Activated CD8-positive, alpha-beta memory T cell treated with anti-CD3 and anti-CD28 coated beads, Interleukin-2, amount 10 ng/mL, durations not matched to agents 7 days and 5 days (primary cell): ENCODE measurements at places on chromosomes 16 and 17. TPM values are rescaled to one million over a fixed set of nuclear protein-coding genes. Genes with fewer than 3 reads are reported as not detected.

GSDMA gene
- total RNA-seq = not detected

KRT28 gene
- not detected for total RNA-seq

GRCh38 chr17:33779234-33779591, 475.9 kb upstream of the CCL2 start:
- DNase-seq = peak; percentile 43

DNA sequence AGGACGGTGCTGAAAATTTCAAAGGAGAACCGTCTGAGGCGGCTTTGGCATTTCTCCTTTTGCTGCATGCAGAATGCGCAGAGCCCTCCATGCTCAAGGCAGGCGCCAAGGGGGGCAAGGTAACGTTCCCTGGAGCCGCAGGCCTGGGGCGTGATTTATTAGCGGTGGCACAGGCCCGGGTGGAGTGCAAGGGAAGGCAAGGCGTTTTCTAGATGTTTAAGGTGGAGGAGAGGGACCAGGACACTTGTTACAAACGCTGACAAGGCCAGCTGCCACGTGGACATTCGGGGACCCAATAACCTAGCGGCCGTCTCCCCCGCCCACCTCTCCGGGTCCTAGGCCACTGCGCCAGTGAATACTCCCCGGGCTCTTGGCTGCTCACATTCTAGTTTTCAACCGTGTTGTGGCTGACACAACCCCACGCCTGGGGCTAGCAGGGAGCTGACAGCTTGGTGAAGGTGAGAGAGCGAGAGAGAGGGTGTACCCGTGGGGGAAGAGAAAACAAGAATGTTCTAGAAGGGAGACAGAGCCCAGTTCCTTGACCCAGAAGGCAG, 250.1 kb downstream of the C16orf95 start:
- no peak for DNase-seq
